ENCODE measurements at places on chromosomes 2 and 18.

GRCh38 chr18:42053188-42053781, 98.3 kb downstream of the PIK3C3 start:
- DNase-seq: peak; percentile 17

DNA sequence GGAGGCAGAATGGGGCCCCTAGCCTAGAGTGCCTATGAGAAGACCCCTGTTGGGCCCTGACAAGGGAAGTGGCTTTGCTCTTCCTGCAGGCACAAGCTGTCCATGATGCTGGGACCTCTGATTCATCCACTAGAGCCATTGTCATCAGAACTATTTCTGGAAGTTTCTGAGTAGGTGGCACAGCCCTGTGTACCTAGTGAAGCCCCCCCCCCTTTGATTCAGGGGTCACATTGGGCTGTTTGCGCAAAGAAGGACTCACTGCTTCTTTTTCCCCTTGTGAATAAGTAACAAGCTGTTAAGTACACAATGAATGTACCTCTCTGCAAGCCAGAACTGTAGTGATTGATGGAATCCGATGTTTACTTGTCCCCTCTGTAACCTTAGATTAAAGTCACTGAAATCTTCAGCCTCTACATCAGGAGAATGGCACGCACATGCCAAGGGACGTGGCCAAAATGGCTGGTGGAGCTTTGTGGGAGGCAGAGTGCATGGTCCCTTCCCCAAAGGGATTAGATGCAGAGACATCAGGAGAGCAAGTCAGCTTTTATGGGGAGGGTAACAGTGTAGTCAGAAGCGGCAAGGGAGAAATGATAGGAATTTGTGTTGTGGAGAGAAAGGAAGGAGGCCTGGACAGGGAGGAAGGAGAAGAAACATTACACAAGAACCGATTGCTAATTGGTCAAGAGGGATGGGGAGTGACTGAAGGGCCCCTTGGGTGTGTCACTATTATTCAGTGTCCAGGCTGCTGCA, 267.6 kb upstream of the RAB12 start:
- DNase-seq: no peak

- DNase-seq: no peak
Observed at GRCh38 chr2:108069515-108070310, 83.4 kb downstream of the SLC5A7 start.

DNA sequence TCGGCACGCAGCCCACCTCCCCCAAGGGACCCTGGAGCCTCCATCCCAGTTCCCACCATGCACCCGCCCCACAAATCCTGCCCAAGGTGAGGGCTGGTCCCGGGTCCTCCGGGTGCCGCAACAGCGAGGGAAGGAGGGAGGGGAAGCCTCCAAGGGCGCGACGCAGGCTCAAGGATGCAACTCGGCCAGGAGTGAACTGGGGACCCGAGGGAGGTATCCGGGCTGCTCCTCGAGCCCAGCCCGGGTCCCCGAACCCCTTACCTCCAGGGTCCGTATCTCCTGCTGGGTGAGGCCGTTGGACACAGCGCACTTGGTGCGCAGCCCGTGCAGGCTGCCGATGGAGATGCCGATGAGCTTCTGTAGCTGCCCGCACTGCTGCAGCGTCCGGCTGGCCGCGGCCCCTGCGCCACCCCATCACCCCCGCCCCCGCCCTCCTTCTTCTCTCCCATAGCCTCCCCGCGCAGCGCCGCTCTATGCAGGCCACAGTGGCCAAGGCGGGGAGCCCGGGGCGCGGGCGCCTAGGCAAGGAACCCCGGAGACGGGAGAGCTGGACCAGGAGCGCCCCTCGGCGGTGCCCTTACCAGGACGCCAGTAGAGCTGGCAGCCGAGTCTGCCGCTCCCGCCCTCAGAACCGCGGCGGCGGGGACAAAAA, 124.1 kb downstream of the ANKRD30BL start:
- DNase-seq: peak; percentile 3

DNA sequence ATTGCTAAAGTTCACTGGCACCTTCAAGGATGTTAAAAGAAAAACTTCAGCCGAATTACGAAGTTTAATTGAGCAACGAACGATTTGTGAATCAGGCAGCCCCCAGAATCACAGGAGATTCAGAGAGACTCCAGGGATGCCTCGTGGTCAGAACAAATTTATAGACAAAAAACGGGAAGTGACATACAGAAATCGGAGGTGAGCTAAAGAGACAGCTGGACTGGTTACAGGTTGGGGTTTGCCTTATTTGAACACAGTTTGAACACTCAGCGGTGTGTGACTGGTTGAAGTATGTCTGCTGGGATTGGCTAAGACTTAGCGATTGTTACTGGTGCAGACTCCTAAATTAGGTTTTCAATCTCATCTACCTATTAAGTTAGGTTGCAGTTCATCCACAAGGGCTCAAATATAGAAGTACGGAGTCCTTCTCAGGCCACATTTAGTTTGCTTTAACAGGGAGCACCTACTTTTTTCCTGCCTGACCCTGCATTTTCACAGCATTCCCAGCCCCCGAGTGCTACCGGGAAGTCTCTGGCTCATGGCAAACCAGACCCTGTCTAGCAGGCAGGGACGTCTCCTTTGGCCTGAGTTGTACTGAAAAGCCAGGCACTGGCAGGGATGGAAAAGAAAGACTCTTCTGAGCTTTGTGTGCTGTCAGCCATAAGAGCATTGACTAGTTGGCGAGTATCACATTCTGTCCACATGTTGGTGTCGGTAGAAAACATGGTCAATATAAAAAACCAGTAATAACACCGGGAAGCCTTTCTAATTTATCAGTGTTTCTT, 41.1 kb downstream of the CDCA7 start:
- no peak for DNase-seq

DNA sequence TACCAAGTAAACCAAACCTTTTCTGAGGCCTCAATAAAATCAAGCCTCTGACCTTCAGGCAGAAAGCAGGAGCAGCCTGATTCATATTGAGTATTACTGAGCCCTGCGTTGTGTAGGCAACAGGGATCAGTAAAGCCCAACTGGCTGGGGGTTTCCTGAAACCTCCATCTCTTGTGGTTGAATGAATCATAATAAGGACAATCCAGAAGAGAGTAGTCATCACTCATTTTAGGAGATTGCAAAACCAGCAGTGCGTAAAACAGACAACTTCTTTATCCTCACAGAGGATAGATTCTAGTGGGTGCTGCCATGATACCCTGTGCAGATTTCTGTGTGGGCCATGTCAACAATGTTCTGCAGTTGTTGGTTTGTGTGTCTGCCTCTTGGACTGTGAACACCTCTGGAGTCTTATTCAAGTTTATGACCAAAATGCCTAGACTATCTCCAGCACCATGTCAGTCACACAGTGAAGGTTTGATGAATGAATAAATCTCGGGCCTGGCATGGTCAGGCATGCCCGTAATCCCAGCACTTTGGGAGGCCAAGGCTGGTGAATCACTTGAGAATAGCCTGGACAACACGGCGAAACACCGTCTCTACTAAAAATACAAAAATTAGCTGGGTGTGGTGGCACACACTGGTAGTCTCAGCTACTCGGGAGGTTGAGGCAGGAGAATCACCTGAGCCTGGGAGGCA, 51.8 kb upstream of the RAB27B start:
- no peak for DNase-seq

GRCh38 chr18:22219568-22220355, 50.4 kb downstream of the GATA6 start:
- DNase-seq: no peak
